Suprapubic skin (tissue), 4 donors: ENCODE measurements at places on chromosomes 7 and 10.

- no peak for DNase-seq
These were observed 207.1 kb downstream of the TEX36 start for GRCh38 chr10:125475815-125476214.

DNA sequence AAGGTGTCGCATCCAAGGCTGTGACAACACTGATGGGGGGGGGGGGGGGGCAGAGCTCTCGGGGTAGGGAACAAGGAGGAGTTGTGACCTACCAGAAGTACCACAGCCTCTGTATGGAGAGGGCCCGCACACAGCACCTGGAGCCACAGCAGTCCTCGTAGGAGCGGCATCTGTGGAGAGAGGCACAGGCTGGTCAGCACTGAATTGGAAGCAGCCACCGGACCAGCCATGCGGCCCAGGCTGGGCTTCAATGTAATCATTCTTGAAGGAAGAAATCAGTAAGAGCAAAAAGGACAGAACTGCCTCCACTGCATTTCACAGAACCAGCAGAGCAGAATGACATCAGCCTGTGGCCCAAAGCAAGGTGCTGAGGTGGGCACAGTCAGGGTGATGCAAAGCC is 74.8 kb downstream of the VOPP1 start:
- DNase-seq = no peak

GRCh38 chr7:98266840-98267239 is 14.6 kb upstream of the BRI3 start:
- no peak for DNase-seq

DNA sequence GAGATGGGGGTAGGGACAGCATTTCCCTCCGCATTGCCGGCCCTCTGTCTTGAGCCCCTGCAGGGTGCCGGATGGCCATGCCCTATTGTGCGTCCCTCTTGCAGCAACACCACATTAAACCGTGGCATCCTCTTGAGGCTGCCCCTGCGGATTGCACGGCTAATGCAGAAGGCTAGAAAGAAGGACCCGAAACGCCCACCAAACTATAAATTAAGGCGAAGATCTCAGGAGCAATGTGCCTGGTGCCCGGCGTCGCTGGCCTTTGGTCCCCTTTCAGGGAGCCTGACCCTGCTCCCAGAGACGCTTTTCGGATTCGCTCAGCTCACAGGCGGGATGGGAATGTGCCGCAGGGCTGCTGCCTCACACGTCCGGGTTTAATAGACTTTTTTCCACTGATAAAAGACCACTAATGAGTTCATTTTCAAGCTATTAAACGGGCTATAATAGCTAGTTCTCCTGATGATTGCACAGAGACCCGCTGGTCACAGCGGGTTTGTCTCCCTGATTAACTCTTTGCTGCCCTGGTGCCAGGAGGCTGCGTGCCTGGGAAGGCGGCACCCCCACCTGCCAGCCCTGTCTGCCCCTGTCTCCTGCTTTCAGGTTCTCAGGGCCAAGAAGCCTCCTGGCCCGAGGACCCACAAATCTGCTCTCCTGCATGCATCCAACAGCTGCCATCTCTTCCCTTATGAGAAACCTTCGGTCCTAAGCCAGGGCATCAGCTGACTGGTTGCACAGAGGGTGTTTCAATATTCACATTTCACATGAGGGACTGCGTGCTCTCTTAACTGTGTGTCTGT is 128.3 kb downstream of the ADARB2 start:
- DNase-seq = no peak
